ENCODE measurements at places on chromosomes 5 and 9.

GRCh38 chr9:82034956-82035731, 46.6 kb downstream of the SPATA31D1 start:
- no peak for DNase-seq

GRCh38 chr5:140024928-140025327, 18.2 kb downstream of the NRG2 start:
- DNase-seq, result no peak

GRCh38 chr9:97990259-97990658, 7.1 kb downstream of the ANP32B start:
- DNase-seq, result no peak

DNA sequence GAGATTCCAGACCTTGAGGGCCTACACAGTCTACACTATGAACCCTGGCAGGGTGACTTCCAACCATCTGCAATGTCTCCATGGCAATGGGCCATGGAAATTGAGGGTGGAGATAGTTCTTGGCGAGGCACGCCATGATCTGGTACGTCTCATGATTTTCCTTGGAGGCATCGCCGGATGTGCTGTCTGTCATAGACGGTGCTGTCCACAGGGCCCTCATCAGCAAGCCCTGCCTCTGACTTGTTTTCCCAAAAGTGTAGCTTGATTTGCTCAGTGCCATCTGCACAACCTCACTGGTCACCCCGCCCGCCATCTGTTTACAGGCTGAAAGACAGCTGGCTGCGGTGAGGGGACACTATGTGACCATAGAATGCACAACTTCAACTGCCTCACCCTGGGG, 73.5 kb downstream of the BOD1 start:
- DNase-seq, result no peak

- DNase-seq, result no peak
These were observed 25.6 kb upstream of the SUSD1 start for GRCh38 chr9:112200711-112201110.

DNA sequence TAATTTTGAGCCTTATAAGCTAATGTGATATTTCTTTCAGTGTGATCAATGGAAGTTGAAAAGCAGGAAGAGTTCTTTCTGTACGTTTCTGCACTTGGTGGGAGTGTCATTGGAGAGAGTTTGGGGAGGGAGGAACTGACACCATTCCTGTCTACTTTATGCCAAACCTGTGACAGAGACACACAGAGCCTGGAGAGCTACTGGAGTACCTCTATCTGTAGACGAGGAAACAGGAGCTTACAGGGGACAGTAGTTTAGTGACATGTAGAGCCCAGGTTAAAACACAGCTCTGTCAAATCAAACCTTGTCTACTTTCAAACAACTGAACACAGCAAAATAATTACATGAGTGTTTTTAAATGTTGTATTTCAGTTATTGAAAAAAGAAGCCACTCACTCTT, 103.6 kb downstream of the PDE4D start:
- DNase-seq, result no peak

DNA sequence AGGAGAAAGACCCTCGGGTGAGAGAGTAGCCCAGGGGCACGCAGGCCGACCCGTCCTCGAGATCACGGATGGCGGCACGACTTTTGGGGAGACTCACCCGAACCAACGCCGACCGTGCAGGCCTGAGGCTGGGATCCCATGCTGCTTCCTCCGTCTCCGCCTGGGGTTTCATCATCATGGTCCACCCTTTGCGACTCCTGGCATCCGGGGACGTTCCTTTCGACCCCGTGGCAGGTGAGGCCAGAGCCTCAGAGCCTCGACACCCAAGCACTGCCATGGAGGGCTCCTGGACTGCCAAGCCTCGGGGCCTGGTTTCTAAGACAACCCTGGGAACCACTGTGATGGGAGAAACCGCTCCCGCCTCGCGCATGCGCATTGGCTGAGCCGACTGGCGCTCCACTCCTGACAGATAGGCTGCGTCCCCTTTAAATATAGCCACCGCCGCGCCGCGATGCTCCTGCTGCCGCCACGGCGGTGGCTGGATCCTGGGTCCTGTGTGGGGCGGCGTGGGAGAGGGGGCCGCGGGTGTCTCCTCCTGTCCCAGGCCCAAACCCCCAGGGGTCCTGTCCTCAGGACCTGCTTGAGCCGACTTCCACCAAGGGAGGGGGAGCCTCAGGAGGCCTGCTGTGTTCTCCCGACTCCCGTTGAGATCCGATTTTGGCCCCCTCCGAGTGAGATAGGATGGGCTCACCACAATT, 481.6 kb downstream of the SPATA31A7 start:
- no peak for DNase-seq

GRCh38 chr9:77488439-77489126, 159.5 kb downstream of the GNA14 start:
- DNase-seq, result no peak

- no peak for DNase-seq
These were observed 6.1 kb upstream of the CFAP157 start for GRCh38 chr9:127700594-127701255.

- DNase-seq, result no peak
These were observed 56.7 kb downstream of the ROPN1L start for GRCh38 chr5:10498350-10498749.

DNA sequence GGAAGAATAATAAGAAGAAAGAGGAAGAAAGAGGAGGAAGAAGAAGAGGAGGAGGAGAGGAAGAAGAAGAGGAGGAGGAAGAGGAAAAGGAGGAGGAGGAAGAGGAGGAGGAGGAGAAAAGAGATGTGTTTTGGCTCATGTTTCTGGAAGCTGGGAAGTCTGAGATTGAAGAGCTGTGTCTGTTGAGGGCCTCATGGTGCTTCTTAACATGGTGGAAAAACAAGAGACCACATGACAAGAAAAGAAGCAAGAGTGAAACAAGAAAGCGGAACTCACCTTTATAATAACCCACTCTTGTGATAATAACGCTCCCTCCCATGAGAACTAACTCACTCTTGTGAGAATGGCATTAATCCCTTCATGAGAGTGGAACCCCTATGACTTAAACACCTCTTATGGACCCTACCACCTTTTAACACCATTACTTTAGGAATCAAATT, 36.1 kb upstream of the RANBP6 start:
- DNase-seq, result no peak

DNA sequence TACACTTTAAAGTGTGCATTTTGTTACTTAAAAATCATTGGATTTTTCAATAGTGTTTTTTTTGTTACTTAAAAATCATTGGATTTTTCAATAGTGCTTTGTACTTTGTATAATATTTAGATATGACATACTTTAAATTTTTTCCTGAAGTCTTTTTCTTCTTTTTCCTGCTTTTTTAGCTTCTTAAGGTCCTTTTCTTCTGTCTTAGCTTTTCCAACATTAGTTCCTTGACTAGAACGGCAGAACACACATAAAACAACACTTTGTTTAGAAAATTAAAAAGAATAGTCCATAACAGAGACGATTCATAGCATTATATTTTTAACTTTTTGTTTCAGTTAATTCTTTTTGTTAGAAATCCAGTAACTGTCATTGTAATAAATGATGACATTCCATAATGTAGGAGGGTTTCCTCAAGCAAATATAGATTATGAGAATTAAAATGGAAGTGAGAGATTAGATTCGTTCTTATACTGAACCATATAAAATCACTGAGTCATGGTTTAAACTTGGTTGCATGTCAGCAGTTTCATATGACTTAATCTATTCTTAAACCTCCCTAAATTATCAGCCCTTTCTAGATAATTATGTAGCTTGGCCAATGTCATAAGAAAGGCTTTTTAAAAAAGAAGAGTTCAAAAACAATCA, 45.3 kb upstream of the RICTOR start:
- DNase-seq, result no peak

DNA sequence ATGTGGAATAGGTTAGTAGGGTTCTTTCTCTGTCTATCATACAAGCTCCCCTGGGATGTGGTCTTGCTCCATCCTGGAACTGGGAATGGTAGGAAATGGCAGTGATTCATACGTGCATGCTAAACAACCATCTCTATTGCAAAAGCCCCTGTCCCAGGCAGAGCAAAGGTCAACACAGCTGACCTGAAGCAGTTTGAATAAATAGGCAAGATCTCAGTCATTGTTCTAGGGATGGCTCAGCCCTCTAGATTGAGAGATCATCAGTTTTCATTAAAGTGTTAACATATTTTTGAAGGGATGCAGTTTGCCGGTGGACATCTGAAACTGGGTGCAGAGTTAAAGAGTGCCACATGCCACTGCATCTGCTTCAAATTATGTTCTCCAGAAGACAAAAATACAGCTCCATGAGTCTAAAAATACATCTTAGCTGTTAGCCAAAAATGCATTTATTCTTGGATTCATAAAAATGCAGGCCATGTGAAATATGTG, 224.1 kb downstream of the ESM1 start:
- DNase-seq, result no peak

DNA sequence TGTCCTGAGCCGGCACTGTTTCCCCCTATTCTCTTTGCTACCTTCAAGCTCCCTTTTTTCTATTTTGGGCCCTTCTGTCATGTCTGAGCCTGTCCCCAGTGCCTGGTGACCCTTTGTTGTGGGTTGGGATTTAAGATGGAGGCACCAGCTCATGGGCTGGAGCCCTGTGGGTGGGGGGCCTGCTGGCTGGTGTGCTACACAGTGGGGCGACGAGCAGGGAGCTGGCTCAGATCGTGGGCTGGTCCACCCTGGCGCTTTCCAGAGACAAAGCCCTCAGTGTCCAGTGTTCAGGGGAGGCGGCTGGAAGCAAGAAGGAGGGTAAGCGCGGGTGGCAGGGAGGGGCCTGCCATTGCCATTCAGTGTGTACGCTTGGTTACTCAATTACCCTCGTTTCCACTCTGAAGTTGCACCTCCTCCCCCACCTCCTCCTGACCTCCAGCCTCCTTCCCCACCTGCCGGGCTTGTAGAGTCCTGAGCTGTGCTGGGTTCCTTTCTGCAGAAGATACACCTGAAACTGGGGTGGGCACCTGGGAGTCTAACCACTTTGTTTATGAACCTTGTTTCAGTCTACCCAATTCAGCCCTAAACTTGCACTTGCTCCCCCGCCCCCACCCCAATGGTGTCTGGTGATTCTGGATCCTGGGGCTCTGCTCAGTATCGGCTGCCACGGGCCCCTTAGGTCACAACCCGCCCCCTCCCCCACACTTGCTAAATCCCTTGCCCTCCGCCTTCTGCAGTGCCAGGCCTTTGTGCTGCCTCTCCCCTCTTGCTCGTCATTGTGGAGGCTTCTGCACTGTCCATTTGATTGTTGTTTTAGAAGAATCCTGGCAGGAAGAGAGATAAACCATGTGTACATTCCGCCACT, 49.9 kb downstream of the MVB12B start:
- DNase-seq, result no peak

DNA sequence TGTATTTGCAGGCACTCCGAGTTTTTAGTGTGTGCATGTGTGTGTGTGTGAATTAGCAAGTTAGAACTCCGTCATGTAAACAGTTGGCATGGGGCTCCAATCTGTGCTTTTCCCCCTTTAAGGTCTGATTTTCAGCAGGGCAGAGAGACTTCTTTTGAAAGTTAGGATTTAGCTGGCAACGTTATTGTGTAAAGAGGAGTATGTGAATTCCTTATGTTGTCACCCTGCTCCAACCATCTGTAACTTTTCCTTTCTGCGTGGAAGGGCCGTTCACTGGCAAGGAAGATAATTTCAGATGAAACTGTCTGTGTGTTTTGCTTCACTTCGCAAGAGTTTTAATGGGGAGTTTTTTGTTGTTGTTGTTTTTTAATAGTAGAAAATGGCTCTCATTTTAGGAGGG, 332 bp downstream of the SGCD start:
- DNase-seq, result no peak

DNA sequence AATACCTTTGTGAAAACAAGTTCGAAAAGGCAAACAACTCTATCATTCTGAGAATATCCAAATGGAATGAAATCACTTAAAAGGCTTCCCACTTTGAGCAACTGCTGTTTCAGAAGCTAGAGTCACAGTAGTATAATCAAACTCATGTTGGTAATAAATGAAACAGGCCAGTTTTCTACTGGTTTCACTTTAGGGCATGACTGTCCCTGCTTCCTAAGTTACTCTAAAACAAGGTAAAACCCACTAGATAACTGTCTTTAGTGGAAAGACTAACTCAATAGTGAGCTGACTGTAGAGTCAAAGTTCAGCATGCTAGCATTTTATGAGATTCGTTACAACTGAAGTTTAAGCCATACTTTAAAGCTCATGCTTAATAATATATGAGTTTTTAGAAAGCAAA, 6.0 kb downstream of the CDC26 start:
- no peak for DNase-seq

DNA sequence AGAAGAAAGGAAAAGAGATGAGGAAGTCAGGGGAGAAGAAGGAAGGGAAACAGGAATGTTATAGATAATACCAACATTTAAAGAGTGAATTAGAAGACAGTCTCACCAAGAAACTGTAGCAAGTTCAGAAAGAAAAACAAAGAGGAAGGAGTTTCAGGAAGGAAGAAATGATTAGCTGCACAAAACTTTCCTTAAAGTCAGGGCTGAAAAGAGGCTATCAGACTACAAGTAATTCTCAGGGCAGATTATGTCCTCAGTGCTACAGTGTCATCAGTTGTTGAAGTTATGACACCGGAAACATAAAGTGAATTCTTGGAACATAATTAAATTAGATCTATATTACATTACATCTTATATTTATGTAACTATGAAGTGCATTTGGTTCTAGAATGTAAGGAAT, 226.9 kb downstream of the ARRDC3 start:
- DNase-seq, result no peak

- no peak for DNase-seq
These were observed 70.7 kb upstream of the RANBP6 start for GRCh38 chr9:6086006-6086655.

DNA sequence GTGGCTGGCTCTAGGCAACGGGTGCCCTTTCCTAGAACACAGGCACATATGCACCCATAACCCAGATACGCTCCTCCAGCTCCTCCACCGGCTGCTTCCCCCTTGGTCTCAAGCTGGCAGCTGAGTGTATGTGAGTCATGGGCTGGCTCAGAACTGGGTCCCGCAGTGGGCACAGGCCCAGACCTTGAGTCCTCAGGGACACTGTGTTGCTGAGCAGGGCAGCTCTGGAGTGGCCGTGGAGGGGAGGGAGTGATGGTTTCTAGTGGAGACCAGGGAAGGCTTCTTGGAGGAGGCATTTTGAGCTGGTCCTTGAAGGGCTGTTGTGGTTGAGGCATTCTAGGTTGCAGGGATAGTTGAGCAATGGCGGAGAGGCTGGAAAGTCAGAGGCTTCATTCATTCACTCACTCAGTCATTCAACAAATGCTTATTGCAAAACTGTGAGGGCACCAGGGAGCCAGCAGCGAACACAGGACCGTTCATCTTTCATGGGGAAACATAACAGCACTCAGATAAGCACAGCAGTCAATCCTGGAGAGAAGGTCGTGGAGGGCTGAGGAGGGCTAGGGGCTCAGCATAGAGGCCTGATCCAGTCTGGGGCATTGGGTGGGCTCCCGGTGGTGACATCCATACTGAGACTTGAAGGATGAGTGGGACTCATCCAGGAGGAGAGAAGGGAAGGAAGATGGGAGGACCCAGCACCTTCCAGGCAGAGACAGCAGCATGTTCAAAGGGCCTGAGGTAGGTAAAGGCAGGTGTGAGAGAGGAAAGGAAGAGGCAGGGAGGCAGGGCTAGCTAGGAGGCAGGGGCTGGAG, 2.4 kb downstream of the BBLN start:
- no peak for DNase-seq

Measured in T-helper 9 cell (primary cell).